ENCODE measurements at places on chromosomes 2 and 18.

DNA sequence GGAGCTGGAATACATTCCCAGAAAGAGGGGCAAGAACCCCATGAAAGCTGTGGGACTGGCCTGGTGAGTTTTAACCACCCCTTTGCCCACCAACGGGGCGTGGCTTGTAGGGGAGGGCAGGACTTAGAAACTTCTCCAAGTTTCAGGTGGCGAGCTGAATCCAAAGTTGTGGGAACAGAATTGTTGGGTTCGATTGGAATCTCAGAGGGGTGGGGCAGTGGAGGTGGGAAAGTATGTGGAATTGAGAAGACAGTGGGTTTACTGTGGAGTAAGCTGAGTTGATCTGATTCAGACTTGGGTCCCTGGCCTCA is 1.1 kb downstream of the PNKD start:
- DNase-seq: no peak

DNA sequence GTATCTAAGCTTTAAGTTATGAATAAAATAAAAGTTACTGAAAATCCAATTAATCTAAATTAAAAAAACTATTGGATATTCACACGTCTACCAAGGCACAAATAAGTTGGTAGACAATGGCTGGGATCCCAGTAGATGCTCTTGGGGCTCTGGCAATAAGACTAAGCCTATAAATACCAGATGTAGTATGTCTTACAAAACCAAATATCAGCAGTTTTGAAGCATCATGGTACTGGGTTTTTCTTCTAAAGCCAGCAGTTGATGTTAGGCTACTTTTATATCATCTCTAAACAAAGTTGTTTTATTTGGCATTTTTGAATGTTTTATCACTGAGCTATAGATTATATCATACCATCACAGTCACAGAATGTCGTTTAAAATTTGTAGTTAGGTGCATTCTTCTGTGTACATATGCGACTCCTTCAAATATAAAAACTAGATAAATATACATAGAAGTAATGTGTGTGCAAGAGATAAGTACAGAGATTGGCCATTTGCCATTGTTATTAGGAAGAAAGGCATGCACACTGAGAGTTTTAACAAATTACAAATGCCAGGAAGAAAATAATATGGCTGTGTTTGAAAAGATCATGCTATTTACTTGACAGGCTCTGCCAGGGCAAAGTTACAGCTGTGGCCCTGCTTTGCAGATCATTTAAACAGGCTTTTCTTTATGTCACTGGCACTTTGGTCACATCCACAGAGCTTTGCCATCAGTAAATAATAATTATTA is 21.6 kb upstream of the TMEM17 start:
- no peak for DNase-seq

GRCh38 chr18:14577971-14578370 is 34.6 kb upstream of the POTEC start:
- no peak for DNase-seq

DNA sequence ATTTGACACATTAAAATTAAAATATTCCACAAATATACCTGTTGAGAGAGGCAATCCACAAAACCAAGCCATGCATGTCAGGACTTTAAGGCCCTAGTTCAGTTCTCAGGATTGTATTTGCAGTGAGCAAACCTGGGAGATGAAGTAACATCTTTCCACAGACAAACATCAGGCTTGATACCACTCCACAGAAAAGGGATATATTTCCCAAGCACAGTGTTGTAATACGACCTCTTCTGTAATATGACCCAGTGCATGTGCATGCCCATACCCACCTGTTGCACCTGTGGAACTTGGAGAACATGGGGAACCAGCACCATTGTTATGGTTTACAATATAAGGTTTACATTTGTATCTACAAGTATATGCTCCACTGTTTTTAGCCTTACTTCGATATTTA is 184.0 kb downstream of the PDE11A start:
- no peak for DNase-seq

DNA sequence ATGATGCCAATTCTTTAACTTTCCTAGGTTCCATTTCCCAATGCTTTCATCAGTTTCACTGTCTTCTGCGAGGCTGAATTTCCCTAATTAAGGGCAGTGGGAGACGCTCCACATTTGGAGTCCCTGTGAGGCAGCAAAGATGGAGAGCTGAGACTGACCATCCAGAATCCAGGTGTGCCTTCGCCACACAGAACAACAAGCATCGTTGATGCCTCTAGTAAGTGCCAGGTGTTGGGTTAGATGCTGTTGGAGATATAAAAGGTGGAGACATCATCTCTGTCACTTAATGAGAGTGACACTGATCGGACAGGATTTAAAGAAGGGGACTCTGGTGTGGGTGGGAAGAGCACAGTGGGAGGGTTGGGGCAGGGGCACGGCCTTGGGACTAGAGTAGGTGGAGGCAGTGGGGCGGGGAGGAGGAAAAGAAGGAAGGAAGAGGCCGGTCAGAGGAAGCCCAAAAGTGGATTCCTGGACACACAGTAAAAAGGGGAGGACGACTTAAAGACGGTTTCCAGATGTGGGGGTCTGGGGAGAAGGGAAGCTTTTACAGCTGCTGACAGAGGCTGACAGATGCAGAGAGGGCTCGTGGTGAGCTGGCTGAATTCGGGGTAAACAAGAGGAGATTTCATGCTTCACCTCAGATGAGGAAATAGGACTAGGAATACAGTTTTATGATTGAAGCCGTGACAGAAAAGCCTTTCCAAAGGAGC is 113.0 kb downstream of the BCL2 start:
- DNase-seq: no peak

GRCh38 chr18:14104201-14104600 is 28.0 kb downstream of the ZNF519 start:
- DNase-seq: no peak

- no peak for DNase-seq
These were observed 267.9 kb downstream of the SOX11 start for GRCh38 chr2:5959836-5960820.

- DNase-seq: no peak
These were observed 7.1 kb upstream of the UPP2 start for GRCh38 chr2:158094487-158095092.

DNA sequence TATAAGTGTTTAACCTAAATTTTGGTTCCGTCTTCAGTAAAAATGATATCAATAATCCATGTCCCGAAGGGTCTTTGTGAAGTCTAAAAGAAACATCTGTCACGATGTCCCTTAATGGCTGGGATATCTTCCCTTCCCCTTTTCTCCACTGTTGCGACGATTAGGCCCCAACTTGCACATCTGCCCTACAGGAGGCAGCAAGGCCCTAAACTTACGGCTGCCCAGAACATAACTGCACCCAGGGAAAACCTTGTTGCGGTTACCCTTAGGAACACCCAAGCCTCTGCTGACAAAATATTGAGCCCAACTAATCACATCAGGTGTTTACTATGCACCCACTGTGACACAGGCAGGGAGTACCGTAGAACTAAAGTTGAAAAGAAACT is 1.3 kb upstream of the SMAD2 start:
- DNase-seq: peak; percentile 29

DNA sequence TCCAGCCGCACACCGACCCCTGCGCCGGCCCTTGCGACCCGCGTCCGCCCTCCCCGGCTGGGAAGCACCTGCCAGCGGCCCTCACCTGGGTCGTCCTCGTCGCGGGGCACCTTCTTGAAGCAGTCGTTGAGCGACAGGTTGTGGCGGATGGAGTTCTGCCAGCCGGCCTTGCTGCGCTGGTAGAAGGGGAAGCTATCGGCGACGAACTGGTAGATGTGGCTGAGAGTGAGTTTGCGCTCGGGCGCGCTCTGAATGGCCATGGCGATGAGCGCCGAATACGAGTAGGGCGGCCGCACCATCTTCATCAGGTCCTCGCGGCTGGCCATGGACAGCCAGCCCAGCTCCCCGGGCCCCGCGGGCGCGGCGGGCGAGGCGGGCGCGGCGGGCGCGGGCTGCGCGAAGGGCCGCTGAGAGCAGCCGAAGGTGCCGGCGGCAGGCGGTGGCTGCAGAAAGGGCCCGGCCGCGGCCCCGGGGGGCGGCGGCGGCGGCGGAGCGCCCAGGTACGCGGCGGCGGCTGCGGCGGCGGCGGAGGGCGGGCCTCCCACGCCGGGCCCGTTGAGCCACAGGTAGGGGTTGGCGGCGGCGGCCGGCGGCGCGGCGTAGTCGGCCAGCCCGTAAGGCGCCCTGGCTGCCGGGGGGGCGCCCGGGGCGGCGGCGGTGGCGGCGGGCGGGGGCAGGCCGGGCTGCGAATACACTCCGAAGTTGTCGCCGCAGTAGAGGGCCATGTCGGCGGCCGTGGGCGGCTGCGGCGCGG is 505 bp downstream of the FOXI3 start:
- DNase-seq: peak; percentile 73

DNA sequence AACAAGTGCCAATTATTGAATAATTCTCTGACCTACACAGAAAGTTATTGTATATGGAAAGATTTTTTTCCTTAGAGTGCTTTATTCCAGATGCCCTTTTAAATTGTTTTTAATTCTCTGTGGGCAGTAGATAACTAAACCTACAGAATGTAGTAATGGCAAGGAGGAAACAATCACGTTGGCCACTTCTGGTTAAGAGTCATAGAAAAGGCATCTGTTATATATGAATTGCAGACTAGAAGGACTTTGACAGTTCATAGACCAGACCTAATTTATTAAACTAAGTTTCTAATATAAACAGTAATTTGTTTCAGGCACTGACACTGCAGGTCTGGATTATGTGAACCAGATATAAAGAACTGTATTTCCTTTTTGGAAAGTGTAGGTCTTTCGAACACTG is 607.5 kb downstream of the PLCL1 start:
- no peak for DNase-seq

DNA sequence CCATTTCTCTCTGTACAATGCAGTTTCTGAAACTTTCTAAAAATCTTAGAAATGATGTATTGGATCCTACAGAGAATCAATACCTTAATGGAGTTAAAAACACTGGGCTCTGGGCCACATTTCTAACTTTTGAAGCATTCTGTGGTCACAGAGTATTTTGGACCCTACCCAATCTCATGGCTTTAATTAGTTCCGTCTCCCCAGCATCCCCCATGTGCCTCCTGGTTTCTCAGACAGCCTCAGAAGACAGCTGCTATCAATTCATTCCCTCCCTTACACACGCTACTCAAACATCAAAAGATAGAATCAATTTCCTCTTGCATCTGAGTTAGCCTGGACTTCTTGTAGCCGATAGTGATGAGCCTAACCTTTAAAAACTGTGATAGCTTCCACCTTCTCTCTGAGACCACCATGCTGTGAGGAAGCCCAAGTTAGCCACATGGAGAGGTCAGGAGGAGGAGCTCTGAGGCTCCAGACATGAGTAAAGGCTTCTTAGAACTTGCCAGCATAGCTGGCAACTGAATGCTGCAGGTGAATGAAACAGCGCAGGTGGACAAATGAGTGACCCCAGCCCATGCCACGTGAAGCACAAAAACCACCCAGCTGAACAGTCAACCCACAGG is 10.4 kb downstream of the ADCY3 start:
- no peak for DNase-seq

DNA sequence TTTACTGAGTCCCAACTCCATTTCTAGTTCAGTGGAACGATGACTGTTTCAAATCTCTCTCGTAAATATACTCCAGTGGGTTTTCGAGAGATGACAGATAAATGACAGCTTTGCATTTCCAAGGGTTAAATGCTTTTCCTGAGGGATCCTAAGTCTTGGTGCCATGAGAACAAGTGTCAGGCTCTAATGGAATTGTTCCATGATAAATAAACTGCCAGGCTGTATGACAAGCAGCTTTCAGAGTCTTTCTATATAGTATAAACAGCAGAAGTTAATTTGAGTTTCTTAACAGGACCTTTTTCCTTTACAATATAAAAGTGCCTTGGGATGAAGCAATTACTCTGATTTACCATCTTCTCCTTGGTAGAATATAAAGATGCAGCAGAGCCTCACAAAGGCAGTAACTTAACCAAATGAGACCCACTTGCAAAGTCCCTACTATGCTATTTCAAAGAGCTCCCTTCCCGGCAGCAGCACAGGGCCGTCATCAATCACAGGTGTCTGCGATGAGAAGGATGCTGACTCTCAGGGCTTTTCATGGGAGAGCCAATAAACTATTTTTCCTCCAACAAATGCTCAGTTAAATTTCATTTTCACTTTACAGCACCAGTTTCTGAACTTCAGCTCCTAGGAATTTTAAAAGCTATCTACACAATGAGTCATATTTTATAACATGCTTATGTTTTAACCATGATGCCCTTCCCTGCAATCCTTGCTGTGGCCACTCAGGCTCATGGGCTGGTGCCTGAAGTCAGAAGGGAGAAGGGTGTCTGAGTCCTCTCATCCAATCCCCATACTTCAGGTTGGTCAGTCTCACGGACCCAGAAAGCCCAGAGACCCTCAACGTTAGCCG is 123.8 kb downstream of the AFF3 start:
- no peak for DNase-seq

DNA sequence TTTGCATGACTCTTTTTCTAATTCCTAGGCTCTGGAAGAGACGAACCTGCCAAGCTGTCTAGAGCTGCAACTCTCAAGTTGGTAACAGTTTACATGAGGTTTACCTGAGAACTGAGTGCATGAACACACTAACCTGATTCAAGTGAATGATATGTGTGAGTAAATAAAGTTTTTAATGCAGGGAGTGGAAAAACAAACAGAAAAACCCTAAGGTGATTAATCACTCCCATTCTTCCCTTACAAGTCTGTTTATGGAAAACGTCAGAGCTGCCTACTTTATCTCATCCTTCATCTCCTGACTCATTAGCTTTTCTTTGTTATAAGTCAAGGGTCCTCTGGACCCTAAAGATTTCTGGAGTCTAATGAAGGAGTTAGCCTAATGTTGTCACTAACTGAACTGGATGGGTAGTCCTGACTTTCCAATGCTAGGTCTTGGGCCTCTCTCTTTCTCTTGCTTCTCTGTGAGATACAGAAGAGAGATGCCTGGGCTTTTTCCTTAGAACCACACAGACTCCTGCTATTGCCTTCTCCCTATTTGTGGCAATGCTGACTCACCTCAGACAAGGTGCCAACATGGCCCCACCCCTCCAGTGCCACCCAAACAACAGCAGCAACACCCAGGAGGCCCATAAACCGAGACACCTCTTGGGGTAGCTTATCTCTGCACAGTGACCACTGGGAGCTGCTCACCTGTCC is 952.4 kb downstream of the EPHA4 start:
- no peak for DNase-seq

DNA sequence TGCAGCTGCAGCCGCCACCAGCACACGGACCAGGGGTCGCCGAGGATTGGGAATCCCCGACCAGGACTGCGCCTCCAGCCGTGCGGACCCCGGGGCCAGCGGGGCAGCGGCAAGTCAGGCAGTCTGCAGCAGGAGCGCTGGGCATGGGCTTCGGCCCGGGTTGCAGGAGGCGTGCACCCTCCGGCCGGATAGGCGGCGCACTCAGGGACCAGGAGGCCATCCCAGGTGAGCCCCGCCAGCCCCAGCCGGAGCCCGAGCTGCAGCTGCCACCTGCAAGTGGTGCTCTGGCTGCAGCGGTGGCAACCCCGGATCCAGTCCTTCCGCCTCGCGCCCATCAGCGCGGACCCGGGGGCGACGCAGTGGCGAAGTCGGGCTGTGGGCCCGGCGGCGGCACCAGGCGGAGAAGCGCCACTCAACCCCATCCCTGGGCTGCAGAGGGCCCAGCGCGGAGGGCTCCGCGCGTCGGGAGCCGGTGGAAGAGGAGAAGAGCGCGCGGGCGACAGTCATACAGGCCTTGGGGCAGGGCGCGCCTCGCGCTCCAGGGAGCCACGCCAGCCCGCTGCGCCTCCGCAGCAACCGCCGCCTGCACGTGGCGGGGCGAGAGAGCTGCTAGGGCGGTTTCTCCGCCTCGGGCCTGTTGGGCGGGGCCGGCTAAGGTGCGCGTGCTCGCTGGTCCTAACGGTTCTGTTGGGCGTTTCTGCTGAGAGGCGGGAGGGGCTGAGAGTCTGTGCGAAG is 73.8 kb downstream of the RPIA start:
- peak; percentile 52 for DNase-seq

All from SK-N-SH (cell line).